ENCODE measurements at places on chromosomes 3 and 15. TPM values are rescaled to one million over a fixed set of nuclear protein-coding genes. Genes with fewer than 3 reads are reported as not detected.

Gene LDHAL6B
- not detected for total RNA-seq

Gene ROPN1B
- total RNA-seq, result not detected

Gene TMEM87A
- 26.0 TPM for total RNA-seq

Gene NR1I2
- total RNA-seq, result not detected

Gene C3orf85
- not detected for total RNA-seq

Gene TBL1XR1
- 20.8 TPM for total RNA-seq

Gene NEO1
- total RNA-seq, result 30.9 TPM

Gene ZNF620
- 1.6 TPM for total RNA-seq

Gene PTPRG
- 2.4 TPM for total RNA-seq

Gene WDR72
- 6.1 TPM for total RNA-seq

Gene CCR9
- total RNA-seq, result not detected

Gene RTP3
- not detected for total RNA-seq

Gene ADAMTS7
- total RNA-seq, result 9.8 TPM

Gene SGO1
- 16.1 TPM for total RNA-seq

All from A549 treated with Mapracorat at 1 μM for 4 hours (cell line).